ENCODE measurements at places on chromosomes 6 and 20.

GRCh38 chr20:8344631-8345030 lies 212.6 kb downstream of the PLCB1 start:
- DNase-seq = no peak

DNA sequence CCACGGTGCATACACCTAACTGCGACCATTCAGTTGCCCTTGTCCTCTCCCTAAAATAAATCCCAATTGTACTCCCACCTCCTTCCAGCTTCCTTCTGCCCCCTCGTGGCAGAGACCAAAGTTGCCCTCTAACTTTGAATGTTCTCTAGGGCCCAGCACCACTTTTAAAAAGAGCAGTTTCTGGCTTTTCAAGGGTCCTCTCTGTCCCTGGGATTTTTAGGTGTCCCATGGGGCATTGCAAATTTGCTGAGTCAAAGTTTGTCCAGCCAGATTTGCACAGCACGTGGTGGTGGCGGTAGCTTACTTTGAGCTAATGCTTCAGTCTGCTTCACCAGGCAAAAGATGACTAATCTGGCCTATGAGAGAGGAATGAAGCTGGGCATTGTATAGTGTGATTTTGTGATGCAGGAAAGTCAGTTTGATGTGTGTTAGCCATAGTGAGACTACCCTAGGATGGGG lies 100.2 kb downstream of the PERP start:
- DNase-seq = no peak

DNA sequence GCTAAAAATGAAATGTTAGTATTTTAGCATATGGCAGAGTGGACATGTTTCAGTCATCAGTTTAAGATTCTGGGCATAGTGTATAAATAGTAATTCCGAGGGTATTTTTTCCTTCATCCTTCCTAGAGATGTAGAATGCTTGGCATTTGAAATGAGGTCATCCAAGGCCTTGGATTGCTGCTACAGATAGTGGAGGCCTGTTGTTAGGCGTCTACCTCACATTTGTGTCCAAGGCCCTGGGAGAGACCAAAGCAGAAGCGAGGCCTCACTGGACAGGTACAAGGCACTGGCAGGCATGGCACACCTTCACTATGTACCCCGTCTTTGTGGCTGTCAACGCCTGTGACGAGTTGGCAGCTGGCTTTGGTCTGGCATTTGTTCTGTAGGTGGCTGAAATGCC lies 58.0 kb downstream of the DTD1 start:
- DNase-seq = no peak

GRCh38 chr6:87959083-87959482 lies 88.6 kb upstream of the SPACA1 start:
- DNase-seq = no peak

- no peak for DNase-seq
These were observed 75.7 kb upstream of the RALY start for GRCh38 chr20:33917831-33918525.

GRCh38 chr6:53119772-53120409 lies 28.8 kb downstream of the GCM1 start:
- DNase-seq = no peak

DNA sequence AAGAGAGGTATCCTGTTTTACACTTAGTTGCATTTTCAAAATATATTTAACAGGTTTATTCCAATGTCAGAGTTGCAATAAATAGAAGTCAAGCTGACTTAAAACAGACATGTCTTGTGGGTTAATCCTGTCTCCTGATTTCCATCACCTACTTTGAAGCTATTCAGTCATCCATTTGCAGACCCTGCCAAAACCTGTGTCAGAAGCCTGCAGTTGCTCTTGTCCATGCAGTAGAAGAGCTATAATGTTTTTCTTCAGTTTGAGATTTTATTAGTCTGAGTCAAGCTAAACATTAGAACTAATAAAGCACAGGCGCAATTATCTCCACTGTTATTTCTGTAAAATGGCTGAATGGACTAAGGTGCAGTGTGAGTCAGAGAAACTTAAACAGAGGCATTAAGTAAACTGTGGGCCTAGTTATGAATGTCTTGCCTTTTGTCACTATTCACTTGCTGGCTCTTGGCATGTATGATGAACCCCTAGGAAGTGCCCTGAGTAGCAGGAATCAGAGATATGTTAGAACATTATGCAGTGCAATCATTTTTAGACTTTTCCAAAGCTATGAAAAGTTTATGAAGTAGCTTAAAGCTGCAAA lies 11.0 kb upstream of the HDGFL1 start:
- DNase-seq = no peak

DNA sequence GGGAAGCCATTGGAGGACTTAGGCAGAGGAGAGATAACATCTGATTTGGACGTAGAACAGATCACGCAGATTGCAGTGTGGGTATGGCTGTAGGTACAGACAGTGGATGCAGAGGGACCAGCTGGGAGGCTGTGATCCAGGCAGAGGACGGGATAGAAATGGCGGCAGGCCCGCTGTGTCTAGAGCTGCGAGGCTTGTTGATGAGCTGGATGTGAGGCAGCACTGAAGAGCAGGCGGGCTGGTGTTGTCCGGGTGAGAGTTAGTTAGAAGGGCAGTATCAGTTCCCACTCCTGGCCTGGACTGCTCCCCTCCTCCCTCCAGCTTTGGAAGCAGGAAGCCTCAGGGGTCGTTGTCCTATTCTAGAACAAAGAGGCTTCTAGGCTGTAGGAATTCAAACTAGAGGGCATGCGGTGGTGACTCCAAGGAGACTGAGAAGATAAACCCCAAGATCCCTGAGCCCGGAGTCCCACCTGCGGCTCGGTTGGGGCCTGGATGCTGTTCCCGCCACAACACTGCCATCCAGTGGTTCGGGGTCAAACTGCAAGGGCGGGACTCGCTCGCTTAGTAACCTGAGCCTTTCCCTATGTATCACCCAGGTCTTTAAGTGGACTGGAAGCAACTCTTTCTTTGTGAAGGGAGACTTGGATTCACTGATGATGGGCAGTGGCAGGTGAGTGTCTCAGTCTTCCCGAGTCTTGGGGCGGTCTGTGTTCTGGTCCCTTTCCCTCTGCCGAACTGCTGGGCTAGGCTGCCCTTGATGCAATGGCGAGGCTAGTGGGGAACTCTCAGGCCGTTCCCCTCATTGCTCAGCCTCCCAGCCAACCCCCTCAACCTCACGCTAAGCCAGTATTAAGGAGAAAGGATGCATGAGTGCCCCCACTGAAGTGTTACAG lies 11.2 kb downstream of the TLDC2 start:
- DNase-seq = peak; percentile 61

GRCh38 chr6:24504649-24505586 lies 10.1 kb downstream of the ALDH5A1 start:
- DNase-seq = no peak

DNA sequence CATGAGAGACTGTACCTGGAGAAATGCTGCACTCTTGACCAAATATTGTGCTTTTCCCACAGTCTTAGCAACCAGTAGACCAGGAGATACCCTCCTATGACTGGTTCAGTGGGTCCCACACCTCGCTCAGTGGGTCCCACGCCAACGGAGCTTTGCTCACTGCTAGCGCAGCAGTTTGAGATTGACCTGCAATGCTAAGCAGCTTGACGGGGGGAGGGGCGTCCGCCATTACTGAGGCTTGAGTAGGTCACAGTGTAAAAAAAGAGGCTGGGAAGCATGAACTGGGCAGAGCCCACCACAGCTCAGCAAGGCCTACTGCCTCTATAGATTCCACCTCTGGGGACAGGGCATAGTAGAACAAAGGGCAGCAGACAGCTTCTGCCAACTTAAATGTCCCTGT lies 49.0 kb upstream of the HIVEP2 start:
- no peak for DNase-seq

DNA sequence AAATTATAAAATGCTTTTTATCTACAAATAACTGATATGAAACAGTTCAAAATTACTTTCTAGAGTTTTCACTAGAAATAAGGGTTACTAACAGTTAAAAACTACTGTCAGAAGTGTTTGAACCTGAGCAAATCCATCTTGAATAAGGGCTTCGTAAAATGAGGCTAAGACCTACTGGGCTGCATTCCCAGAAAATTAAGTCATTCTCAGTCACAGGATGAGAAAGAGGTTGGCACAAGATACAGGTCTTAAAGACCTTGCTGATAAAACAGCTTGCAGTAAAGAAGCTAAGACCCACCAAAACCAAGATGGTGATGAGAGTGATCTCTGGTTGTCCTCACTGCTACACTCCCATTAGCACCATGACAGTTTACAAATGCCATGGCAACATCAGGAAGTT lies 93.7 kb downstream of the PLG start:
- no peak for DNase-seq

- DNase-seq = no peak
These were observed 70.2 kb upstream of the ENPP5 start for GRCh38 chr6:46240866-46241565.

DNA sequence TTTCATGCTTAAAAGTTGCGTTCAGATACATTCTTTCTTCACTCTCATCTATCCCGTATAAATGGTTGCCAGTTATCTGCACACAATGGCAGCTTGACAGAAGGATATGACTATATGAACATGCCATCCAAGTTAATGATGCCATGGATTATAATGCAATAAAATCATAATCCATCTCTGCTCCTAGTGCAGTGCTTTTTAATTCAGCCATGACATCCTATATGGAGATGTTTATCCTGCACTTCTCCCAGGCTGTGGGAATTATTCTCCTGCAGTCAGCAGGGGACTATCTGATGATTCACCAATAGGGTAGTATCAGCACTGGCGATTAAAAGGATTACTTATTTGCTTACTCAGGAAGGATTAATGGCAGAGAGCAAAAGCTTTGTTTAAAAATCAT lies 273.8 kb downstream of the SAMD5 start:
- DNase-seq = no peak

GRCh38 chr20:24488800-24489175 lies 19.4 kb downstream of the SYNDIG1 start:
- no peak for DNase-seq

DNA sequence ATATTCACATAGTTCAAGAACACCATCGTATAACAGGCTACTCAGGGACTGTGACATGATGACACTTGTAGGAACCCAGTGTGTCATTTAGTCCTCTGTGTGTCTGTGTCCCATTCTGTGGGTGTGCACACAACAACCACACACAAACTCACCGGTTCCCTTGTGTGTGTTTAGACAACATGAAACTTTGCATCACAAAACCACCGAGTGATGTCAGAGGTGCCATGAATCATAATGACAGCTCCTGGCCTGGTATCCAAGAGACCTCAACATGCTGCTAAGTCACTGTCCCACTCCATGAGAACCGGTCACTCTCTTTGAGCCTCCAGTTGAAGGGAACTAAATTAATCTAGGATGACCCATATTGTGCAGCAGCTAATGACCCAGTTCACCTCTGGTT lies 421.3 kb downstream of the PREX1 start:
- no peak for DNase-seq

GRCh38 chr6:132734694-132735236 lies 20.9 kb upstream of the VNN1 start:
- no peak for DNase-seq

- DNase-seq = no peak
These were observed 29.4 kb downstream of the LPA start for GRCh38 chr6:160634706-160635105.

DNA sequence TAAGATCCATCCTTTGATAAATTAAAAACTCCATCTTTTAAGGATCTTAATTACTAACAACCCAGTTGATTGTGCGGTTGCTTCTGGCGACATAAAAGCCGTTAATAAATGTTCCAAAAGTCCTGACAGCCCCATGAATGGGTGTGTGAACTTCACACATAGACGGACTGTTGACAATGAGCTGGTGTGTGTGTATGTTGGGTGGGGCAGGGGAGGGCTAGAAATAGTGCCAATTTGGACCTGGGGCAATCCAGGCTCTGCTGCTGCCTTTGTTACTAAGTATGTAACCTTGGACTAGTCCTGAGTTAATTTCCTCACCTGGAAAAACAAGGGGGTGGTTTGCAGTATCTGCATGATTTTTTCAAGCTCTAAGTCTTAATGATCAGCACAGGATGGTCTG lies 4.2 kb downstream of the MAS1 start:
- DNase-seq = no peak

GRCh38 chr6:48834706-48835105 lies 628.3 kb downstream of the MMUT start:
- no peak for DNase-seq

- DNase-seq = no peak
These were observed 2.7 kb upstream of the HACE1 start for GRCh38 chr6:104862456-104862855.

GRCh38 chr20:49851231-49851705 lies 38.6 kb downstream of the SLC9A8 start:
- no peak for DNase-seq

DNA sequence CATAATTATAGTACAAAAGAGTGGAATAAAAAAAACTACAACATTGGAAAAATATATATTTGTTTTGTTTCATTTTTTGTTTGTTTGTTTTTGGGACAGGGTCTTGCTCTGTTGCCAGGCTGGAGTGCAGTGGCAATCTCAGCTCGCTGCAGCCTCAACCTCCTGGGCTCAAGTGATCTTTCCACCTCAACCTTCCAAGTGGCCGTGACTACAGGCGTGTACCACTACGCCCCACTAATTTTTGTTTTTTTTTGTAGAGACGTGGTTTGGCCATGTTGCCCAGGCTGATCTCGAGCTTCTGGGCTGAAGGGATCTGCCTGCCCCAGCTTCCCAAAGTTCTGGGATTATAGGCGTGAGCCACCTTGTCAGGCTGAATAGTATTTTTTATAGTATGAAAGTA lies 41.4 kb upstream of the SH3BGRL2 start:
- no peak for DNase-seq

DNA sequence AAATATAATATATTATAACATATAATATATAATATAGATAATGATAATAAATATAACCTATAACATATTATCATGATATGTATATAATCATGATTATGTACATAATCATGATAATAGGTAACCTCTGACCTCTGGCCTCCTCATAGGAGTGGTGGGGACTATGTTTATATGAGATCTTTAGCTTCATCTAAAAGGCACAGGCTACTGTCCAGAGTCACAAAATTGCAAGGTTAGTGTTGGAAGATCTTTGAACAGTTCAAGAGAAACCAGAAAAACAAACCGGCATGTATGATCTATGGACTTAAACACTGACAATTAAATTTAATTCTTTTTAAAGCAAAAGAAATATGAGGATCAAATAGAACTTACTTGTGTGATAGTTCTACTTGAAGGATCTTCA lies 55.7 kb upstream of the TINAG start:
- no peak for DNase-seq

- DNase-seq = no peak
These were observed 349.6 kb downstream of the PKHD1 start for GRCh38 chr6:51737580-51738360.

DNA sequence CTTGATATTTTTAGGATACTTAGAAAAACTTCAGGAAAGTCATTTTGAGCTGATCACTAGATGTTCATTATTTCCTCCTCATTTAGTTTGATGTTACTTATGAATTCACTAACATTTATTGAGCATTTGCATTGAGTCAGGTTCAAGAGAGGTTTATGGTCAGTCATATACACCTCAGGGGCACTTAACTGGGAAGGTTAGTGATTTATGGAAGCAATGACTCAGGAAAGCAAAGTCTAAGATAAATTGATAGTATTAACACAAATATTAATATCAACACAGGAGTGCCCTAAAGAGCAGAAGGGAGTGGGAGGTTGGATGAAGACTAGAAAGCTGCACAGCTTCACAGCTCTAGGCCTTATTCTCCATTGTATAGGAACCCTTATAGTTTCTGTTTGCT lies 177.0 kb upstream of the TNFAIP3 start:
- no peak for DNase-seq

- DNase-seq = no peak
These were observed 76.3 kb upstream of the TGM3 start for GRCh38 chr20:2219481-2220006.

GRCh38 chr20:50924261-50924920 lies 6.8 kb downstream of the ADNP start:
- no peak for DNase-seq

Measured in T-helper 1 cell (primary cell).